H54 (cell line): ENCODE measurements at places on chromosomes 7 and 10.

- DNase-seq = no peak
Observed at GRCh38 chr10:33623669-33624068, 289.2 kb upstream of the NRP1 start.

DNA sequence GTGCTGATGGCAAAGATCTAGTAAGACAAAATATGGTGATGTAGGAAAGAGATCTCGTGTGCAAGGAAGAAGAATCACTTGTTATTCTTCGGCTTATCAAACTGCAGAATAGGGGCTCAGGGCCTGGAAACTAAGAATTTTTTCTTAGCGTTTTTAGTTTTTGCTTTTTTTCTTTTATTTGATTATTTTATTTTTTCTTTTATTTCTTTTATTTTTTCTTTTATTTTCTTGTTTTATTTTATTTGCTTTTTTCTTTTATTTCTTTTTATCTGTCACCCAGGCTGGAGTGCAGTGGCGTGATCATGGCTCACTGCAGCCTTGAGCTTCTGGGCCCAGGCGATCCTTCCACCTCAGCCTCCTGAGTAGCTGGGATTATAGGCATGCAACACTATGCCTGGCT is 70.0 kb downstream of the ATRNL1 start:
- no peak for DNase-seq

DNA sequence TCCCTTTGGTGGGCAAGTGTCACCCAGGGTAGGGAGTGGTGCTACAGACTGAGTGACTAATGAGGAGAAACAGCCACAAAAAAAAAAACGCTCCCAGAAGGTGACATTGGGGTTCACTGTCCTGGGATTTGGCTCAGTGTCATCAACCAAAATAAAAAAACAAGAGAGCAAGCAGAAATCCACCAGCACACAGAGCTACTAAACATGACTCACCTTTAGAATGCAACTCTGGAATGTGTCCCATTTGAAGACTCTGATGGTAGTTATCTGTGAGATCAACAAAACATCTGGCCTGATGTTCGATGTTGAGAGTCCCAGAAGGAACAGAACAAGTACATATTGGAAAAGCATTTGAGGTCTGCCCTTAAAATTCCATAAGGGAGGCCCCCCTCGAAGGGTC is 200.3 kb upstream of the LYZL2 start:
- DNase-seq = no peak

GRCh38 chr10:13001041-13001886 is at the start of gene CCDC3:
Gene CCDC3, minus strand, starts transcription at chr10:13001713. Its CDS starts 143 bp downstream, at chr10:13001570.
- DNase-seq = no peak

- no peak for DNase-seq
Observed at GRCh38 chr10:58400609-58401008, 15.4 kb downstream of the TFAM start.

DNA sequence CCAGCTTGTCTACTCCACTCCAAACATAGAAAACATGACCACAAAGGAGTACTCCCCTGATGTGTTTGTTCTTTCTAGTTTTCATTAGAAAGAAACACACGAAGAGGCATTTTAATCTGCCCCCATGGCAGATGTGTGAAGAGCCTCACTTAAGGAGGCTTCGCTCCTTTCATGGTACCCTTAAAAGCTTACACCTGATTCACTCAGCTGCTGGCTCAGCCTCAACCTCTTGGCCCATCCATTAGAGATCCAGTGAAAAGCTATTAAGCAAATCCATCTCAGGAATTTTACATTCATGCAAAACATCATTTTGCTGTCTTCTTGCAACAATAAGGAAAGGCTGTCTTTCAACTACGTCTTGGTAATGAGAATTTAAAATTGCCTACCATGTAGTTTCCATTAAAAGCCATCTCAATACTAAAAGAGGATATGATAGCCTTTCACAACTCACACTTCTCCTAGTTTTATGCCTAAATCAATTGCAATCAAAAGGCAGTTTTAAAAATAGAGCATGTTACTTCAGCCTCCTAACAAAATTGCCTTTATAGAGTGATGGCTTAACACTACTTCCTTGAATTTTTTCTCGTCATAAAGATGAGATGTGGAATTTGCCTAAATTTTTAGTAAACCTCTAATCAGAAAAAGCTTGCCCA is 22.7 kb downstream of the MACC1 start:
- no peak for DNase-seq

- DNase-seq = no peak
Observed at GRCh38 chr10:112834751-112835181, 115.3 kb upstream of the TCF7L2 start.

GRCh38 chr7:116824449-116824848 is 37.9 kb upstream of the CAPZA2 start:
- no peak for DNase-seq

GRCh38 chr10:42952349-42952748 is 124.5 kb upstream of the RET start:
- no peak for DNase-seq

DNA sequence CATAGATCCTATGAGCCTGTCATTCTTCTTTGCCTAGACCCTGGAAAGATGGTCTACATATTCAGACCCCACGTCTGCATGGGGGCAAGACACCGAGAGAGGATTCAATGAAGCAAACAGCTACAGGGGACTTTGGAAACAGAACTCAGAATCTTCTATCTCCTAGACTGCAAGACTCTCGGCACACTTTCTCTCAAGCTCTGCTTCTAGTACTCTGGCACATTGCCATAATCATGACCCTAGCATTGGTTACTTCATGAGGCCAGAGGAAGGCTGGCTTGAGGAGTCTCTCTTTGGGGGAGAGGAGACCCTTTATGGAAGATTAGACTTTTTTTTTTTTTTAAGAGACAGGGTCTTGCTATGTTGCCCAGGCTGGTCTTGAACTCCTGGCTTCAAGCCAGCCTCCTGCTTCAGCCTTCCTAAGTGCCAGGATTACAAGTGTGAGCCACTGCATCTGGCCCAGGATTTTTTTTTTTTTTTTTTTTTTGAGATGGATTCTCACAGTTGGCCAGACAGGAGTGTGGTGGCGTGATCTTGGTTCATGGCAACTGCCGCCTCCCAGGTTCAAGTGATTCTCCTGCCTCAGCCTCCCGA is 20.7 kb downstream of the CCDC3 start:
- DNase-seq = no peak

DNA sequence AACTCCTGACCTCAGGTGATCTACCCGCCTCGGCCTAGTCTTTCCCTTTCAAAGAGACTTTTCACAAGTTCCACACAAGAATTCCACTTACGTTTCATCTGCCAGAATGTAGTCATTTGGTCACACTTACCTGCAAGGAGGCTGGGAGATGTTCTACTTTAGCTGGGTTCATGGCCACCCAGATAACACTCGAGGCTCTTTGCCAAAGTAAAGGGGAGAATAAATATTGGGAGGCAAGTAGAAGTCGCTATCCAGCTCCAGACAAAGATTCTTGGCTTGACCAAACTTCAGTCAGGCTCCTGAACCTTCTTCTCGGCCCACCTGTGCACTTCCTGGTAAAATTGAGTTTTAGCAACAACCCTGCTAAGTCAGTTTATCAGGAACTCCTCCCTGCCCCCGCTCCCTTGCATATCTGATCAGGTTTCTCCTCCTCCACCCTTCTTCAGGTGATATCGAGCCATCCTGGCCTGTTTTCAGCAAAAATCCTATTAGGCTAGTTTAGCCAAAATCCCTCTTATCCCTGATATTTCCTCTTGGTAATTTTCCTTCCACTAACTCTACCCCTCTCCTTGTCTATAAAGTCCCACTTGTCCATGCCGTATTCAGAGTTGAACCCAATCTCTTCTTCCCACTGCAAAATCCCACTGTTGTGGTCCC is 25.1 kb upstream of the SAMD8 start:
- no peak for DNase-seq

GRCh38 chr7:94813917-94814316 is 93.5 kb upstream of the PPP1R9A start:
- no peak for DNase-seq

- DNase-seq = no peak
Observed at GRCh38 chr10:133062085-133062484, 25.6 kb upstream of the ADGRA1 start.

DNA sequence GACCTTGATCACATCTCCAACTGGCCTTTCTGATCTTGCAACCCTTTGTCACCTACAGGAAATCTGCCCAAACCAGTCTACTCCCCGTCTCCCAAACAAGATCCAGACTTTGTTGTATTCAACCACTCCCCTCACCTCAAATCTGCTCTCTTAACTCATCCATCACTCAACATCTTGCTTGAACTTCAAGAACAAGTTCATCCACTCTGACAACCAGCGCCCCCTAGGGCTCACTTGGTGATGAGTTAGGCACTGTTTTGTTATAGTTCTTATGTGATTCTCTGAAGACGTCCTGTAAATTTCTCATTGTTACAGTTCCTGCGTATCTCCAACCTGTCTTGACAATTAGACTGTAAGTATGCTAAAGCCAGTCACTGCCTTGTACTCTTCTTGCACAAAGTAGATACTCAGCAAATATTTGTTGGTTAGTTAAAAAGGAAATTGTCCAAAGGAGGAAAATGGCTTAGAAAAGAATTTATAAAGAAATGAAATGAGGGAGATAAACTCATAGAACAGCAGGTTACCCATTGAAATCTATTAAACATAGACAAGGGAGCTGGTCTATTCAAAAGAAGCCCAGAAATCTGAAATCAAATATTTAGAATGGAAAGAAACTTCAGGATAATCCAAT is 5.3 kb downstream of the FRMD4A start:
- no peak for DNase-seq

DNA sequence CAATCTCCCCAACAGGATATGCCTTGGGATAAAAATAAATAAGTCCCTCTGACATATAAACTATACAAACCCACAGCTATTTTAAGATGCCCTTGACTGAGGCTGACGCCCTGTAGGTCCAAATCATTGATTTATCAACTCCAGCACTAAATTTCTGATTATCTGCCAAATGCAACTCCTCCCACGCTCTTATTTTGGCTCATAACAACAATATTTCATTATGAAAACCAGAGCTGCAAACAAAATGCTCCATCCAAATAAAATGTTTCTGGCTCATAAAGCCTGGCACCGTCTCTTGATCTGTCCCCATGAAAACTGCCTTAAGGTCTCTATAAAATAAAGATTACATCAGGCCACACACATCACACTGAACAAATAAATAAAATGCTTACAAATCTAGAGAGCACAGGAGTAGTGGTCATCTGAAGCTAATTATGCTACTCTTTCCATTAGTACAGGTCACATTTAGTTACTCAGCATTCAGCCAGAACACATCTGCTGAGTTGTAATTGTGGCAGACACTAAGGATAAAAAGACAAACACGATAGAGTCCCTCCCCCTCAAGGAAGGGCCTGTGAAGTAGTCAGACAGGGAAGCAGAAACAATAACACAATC is 28.8 kb downstream of the CACUL1 start:
- no peak for DNase-seq

GRCh38 chr10:5206799-5207198 is 10.2 kb downstream of the AKR1C4 start:
- no peak for DNase-seq

- no peak for DNase-seq
Observed at GRCh38 chr7:55770778-55771177, 91.8 kb downstream of the SEPTIN14 start.

DNA sequence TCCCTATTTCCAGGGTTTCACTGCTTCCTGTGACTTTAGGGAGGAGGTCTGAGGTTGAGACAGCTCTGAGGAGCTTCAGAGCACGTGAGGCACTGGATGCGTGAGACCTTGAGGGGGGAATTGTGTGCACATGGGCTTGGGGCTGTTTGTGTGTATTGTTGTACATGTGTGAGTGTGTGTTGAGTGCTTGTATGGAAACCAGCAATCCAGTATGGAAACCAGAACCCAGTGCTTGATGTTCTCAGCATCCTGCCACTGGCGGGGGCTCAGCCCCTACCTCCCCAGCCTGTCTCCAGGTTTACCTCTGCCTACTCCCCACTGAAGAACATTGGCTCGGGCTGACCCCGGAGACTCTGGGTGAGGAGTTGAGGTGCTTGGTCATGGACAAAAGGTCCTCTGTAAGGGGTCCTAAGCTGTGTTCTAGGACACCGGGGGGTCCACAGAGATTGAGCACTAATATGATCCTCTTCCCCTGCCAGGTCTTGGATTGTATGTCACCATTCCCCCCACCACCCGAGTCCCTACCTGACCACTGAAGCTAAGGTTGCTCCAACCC is 20.8 kb downstream of the SFTPD start:
- no peak for DNase-seq

- DNase-seq = no peak
Observed at GRCh38 chr10:119469846-119470245, 72.7 kb downstream of the RGS10 start.

DNA sequence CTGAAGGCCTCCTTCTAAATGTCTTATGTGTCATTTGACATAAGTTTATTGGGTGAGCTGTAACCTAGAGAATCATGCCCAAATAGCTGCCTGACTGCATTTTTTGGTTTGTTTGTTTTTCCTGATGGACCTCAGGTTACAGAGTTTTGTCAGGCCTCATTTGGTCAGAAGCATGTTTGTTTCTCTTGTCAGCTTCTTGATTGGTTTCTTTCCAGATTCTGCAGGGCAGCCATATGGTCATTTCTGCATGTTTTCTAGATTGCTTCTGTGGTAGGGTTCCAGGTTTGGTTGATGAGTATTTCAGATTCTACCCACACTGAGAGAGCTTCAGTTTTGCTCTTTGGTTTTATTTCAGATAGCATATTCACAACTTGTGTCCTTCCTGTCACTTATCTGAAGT is 28.0 kb downstream of the GLCCI1 start:
- no peak for DNase-seq

DNA sequence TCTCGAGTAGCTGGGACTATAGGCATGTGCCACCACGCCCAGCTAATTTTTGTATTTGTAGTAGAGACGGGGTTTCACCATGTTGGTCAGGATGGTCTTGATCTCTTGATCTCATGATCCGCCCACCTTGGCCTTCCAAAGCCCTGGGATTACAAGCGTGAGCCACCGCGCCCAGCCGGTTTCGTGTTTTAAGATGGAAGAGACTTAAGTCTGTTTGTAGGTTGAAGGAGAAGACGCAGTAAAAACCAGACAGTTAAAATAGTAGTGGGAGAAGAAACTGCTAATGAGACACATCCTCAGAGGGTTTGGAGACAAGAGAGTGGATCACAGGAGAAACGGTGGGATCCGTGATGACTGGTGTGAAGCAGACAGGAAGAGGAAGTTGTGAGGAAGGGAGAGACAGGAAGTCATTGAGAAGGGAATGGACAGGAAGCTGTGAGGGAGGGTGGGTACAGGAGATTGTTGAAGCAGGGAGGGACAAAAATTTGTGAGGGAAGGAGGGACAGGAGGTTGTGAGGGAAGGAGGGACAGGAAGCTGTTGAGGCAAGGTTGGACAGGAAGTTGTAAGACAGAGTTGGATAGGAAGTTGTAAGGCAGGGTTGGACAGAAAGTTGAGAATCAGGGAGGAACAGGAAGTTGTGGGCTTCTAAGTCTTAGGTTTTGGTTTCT is 115.5 kb downstream of the WDFY4 start:
- DNase-seq = no peak

DNA sequence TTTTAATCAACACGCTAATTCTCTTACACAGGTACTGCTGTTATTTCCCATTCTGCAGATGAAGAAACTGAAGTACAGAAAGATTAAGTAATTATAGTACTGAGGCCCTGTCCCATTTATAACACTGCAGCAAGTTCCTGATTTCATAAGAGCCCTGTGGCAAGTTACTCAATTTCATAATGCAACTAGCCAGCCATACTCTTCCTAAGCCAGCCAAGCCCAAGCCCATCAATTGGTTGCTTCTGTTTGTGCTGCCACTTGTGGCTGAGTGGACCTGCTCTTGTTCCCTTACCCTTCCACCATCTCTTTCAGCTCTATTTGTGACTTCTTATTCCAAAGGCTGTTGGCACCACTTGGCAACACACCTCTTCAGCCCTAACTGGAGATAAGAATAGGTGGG is 19.7 kb upstream of the PRPF18 start:
- DNase-seq = no peak
